ENCODE measurements at places on chromosomes 1 and 21.

- no peak for DNase-seq
These were observed 162.9 kb upstream of the SNX7 start for GRCh38 chr1:98498651-98499050.

- DNase-seq, result no peak
These were observed 68.3 kb upstream of the SPAG17 start for GRCh38 chr1:118253053-118253915.

GRCh38 chr1:171801487-171801891, 20.0 kb downstream of the METTL13 start:
- no peak for DNase-seq

GRCh38 chr1:172845371-172845770, 186.5 kb downstream of the FASLG start:
- DNase-seq, result peak; percentile 26

DNA sequence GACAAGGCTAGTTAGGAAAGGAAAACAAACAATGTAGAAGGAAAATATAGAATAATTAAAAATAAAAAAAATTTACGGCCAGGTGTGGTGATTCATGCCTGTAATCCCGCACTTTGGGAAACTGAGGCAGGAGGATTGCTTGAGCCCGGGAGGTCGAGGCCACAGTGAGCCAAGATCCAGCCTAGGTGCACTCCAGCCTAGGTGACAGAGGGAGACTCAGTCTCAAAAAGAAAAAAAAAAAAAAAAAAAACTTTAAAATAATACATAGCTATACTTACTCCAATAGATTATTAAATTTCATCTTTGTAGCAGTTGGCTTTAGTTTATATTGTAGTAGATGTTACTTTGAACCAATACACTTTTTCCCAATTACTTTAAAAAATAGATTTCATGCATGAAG, 32.0 kb downstream of the LIN9 start:
- no peak for DNase-seq

DNA sequence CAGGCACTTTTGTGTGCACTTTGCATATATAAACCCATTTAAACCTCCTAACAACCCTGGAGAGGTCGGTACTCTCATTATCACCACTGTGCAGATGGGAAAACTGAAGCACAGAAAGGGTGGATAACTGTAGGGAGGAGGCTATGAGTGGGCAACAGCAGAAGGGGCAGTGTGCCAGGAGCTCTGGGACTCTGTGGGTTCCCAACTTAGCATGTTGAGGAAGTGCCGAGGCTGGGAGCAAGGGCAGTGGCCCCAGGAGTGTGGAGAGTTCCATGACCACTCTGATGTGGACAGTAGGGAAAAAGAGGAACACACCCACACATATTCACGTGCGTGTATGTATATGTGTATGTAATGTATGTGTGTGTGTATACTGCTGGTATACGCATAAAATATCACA, 25.7 kb upstream of the KCNC4 start:
- no peak for DNase-seq

GRCh38 chr21:41953831-41954653, at the start of gene C2CD2:
TSS of gene C2CD2 (minus strand) at chr21:41954018. CDS start at chr21:41953648, 370 bp downstream.
- DNase-seq, result no peak

GRCh38 chr1:111471012-111471411, 2.8 kb upstream of the C1orf162 start:
- peak; percentile 87 for DNase-seq

DNA sequence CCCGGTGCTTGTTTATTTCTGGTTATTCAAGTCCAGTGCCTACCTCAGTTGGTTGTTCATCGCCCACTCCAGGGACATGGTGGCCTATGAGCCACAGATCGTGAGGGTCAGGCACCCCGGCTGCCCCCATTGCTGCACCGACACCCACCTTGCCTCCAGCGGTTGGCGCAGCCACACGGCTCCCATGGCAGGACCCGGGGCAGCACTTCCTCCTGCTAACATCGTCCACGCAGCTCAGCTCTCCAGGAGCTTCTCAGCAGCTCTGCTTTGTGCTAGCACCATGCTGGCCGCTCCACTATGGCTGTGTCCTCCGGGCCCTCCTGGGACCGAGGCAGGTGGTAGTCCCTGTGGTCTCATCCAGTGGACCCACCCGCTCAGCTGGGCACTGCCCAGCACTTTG, 13.9 kb upstream of the PRKCZ start:
- no peak for DNase-seq

DNA sequence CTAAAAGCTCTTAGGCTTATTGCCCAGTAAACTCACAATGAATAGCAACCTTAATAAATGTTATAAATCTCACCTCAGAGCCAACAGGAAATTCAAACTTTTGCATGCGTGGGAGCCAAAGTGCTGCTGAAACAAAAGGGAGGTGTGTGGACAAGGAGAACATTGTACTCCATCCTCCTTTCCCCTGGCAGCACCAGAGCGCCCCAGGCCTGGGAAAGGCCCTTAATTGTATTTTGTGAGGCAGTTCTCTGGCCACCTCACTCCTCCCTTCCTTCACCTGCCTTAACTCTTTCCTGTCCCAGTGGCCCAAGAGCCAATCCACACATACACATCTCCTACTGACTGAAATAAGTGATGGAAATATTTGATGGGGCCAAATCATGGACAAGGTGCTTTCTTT, 648.5 kb downstream of the LMO4 start:
- DNase-seq, result no peak

DNA sequence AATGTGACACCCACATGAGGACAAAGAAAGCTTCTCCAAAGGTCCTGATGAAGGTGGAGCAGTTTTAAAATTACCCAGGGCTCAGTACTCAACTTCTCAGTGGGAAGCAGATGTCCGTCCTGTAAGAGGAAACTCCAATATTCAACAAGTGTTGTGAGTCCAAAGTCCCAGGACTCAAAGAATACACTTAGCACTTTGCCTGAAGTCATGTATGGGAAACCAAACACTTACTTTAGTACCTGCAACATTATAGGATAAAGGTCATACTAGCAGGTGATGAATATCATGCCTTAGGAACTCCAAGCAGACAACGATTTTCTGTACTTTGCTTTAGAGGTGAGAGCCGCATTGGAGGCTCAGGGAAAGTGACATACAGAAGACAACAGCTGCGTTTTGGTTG, 37.2 kb upstream of the ST6GALNAC3 start:
- DNase-seq, result no peak

DNA sequence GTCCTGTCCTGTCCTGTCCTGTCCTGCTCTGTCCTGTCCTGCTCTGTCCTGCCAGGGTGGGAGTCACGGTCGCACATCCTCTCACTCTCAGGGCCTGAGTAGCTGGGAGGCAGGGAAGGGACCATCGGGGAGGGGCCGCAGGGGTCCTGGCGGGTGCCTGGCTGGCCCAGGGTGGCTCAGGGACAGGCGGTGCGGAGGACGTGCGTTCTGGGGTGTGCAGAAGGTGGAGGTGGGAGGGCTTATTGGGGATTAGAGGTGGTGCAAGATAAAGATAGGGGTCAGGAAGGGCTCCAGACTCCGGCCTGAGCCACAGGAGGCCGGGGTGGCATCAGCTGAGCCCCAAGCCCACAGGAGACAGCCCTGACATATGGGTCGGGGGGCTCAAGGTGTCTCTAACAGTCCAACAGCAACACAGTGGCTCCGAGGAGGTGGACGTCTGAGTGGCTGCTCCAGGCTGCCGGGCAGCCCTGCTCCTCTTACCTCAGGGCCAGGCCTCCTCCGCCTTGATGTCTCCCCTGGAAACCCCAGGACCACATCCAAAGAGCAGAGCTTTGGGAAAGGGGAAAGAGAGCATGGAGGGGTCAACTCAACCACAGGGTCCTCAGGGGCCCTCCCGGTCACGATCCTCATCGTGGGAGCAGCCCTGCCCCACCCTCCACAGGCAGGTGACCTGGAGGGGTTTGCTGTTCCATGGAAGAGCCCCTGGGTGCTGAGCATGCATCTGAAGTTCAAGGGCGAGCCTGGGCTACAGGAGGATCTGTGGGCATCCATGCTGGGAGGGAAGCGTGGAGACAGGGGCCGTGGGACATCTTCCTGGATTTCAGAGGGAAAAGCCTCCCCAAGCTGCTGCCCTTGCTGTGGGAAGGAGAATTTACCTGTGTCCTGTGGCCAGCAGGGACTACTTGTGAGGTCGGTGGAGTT, 39.6 kb upstream of the ADARB1 start:
- no peak for DNase-seq

- DNase-seq, result no peak
These were observed 133.7 kb upstream of the RUNX3 start for GRCh38 chr1:25063591-25064416.

- no peak for DNase-seq
These were observed 100.4 kb downstream of the APP start for GRCh38 chr21:26070121-26070520.

GRCh38 chr1:156236164-156236563, 5.8 kb upstream of the BGLAP start:
- DNase-seq, result no peak

DNA sequence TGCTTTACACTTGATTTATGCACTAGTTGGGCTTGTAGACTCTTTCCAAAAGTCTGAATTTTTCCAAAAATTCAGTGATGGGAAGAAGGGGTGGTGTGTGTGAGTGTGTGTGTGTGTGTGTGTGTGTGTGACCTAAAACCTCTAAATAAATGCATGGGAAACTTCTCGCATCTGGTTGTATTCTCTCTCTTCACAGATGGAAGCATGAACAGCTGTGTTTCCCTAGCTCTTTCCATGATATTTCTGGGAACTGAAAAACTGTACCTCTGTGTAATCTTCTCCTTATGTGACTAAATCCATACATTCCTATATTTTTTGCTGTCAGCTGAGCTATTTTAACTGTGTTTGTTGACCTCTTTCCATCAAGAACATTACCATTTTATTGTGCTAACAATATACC, 26.2 kb upstream of the CYYR1 start:
- no peak for DNase-seq

GRCh38 chr21:35635261-35635660, 425.1 kb downstream of the SETD4 start:
- DNase-seq, result no peak

GRCh38 chr1:99843760-99844159, 6.4 kb upstream of the AGL start:
- no peak for DNase-seq

DNA sequence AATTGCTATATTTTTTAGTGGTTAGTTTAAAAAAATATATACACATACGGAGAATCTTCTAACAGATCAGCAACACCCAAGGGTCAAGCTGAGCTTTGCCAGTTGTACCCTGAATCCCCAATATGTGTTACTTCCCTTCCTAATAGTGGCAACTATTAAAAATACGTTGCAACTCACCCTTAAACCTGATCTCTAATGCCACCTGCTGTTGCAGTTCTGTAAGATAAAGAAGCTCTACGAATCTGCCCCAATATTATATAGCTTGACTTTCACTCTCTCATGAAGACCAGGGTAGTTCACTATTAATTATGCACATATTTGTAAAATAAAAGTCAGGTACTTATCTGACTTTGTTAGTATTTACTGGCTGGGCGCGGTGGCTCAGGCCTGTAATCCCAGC, 58.4 kb downstream of the ASH1L start:
- no peak for DNase-seq

GRCh38 chr1:40439247-40439646, 11.0 kb upstream of the ZFP69B start:
- no peak for DNase-seq

DNA sequence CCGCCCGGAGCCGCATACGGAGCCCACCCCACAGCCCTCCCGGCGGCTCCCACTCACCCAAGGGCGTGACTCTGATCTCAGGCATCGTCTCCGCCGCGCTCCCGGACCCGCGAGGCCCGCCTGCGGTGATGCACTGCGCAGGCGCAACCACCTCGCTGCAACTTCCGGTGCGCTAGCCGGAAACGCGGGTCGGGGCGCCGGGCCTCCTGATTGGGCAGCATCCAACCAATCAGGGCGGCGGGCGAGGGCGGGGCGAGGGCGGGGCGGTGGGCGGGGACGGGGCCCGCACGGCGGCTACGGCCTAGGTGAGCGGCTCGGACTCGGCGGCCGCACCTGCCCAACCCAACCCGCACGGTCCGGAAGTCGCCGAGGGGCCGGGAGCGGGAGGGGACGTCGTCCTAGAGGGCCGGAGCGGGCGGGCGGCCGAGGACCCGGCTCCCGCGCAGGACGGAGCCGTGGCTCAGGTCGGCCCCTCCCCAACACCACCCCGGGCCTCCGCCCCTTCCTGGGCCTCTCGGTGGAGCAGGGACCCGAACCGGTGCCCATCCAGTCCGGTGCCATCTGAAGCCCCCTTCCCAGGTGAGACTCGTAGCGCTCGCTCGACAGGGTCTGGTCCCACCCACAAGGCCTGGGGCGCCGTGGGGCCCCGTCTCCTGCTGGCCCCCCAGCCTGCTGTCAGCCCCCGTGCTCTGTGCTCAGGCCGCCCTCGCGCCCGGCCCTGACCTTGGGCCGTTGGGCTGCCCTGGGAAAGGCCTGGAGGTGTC, at the start of the genes CPTP and INTS11:
Gene CPTP (plus strand): TSS at position 279 of the 764 bp plus-strand sequence. CDS start 2,109 bp downstream, outside the sequence.
Gene INTS11 (minus strand): TSS at position 137 of the 764 bp plus-strand sequence. CDS start 52 bp downstream, at position 85.
- peak; percentile 95 for DNase-seq

DNA sequence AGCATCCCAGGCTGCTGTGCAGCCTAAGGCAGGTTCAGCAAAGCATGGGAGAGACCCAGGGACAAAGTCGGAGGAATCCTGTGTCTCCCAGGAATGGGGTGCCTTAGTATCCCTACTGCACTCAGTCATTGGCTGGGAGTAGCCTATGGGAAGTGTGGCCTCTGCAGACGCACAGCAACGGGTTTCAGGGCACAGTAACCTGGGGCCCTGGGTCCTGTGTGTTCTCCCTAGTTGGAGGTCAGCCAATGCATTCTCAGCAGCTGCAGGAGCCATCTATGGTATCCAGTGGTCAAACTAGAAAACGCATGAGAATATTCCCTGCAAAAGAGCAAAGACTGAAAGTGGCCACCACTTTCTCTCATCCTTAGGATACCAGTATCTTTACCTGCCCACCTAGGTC, 13.7 kb upstream of the C1orf21 start:
- DNase-seq, result no peak

GRCh38 chr1:171566467-171566866, 55.6 kb upstream of the MYOCOS start:
- no peak for DNase-seq

DNA sequence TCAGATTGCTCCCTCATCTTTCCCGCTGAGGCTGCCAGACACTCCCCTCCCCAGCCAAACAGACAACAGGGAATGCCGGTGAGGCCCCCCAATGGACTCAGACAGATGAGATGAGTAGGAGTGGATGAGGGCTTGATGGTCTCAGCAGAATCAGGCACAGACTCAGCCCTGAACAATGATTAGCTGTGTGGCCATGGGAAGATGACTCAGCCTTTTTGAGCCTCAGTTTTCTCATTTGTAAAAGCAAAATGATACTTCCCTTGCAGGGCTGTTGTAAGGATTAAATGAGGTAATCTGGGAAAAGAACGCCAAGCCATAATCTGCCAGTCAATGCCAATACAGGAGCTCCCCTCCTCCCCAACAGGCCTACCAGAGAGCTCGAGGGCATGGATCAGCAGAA, 12.4 kb downstream of the C1orf198 start:
- DNase-seq, result no peak

GRCh38 chr1:244118109-244118761, 67.2 kb downstream of the ZBTB18 start:
- DNase-seq, result no peak

DNA sequence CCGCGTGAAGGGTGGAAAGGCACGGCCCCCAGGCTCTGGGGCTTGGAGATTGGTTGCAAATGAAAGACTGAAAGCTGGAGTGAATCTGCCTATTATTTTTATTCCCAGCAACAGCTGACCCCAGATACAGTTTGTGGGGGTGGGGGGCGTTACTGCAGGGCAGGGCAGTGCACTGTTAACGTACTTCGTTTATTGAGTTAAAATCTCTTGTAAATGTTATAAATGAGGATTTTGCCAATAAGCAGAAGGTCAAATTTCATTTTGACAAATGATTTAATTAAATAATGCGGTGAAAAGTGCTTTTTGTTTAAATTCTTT, 1.0 kb upstream of the VPS26C start:
- DNase-seq, result no peak

GRCh38 chr1:109901141-109901523, 9.5 kb upstream of the CSF1 start:
- DNase-seq, result no peak

- DNase-seq, result peak; percentile 51
These were observed 40.1 kb upstream of the HMCN1 start for GRCh38 chr1:185694081-185694480.

All from CD4-positive, alpha-beta T cell treated with Interferon gamma for 1 hour (primary cell).